ENCODE measurements at places on chromosomes 11 and 22.
A peak's percentile ranks its signal among the peaks of the same experiment; 100 is the strongest.

DNA sequence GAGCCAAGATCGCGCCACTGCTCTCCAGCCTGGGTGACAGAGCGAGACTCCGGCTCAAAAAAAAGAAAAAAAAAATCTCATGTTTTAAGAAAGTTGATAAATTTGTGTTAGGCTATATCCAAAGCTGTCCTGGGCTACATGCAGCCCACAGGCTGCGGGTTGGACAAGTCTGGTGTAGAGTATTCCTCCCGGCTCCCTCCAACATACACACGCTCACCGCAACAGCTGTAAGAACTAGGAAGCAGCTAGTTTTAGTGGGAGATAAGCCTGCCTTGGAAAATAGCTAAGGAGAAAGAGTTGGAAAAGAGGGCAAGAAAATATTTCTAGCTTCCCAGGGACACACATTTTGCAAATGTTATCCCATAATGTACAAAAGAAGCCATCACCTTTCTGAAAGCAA, 46.6 kb downstream of the CELF1 start:
- no peak for DNase-seq

- DNase-seq: no peak
Observed at GRCh38 chr11:47415091-47415854, 6.9 kb downstream of the SLC39A13 start.

DNA sequence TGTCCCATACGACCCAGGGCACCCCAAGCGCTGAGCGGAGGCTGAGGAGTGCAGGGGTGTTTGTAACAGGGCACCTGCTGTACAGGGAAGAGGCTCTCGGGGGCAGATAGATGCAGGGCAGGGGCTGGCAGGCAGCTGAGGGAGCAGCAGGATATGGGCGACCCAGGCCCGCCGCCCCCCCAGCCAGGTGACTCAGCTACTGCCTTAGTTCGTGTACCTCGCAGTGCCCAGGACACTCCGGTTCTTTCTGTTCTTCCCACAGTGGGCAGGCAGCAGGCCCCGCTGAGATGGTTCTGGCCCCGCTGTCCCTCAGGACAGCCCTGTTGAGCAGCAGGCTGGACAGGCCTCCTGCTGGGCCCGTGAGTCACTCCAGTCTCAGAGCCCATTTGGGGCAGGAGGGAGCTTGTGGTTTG, 16.2 kb downstream of the PHLDA2 start:
- DNase-seq: no peak

DNA sequence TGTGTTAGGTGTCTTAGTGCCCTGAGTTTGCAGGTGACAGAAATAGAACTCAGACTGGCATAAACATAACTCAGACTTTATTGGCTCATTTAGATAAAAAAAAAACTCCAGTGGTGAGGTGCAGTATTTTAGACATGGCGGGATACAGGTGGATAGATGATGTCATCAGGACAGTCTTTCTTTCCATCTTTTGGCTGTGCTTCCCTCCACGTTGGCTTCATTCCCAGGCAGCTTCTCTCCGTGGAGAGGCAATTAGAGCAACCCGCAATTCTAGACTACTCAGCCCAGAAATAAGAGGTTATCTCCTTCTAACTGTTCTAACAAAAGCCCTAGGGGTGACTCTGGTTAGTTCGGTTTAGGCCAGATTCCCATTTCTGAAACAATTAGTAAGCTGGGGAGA, 40.5 kb downstream of the NCAM1 start:
- no peak for DNase-seq

- no peak for DNase-seq
Observed at GRCh38 chr22:24843048-24843447, 37.0 kb downstream of the SGSM1 start.

- no peak for DNase-seq
Observed at GRCh38 chr22:49373801-49374226, 453.9 kb downstream of the BRD1 start.

- no peak for DNase-seq
Observed at GRCh38 chr11:110250168-110250567, 46.2 kb downstream of the RDX start.

DNA sequence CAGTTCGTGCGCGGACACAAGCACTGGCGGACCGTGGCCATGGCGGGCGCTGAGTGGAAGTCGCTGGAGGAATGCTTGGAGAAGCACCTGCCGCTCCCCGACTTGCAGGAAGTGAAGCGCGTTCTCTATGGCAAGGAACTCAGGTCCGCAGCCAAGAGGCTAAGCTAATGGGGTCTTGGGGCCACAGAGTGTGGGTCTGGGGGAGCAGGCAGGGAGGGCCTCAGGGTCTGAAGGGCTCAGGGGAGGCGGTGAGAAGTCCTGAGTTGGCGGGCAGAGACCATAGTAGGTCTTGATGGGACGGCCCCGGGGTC, 188 bp downstream of the UPB1 start:
- no peak for DNase-seq

- DNase-seq: no peak
Observed at GRCh38 chr11:47863189-47863897, 15.2 kb upstream of the NUP160 start.

GRCh38 chr22:21823740-21824444, 43.6 kb downstream of the MAPK1 start:
- DNase-seq: no peak

GRCh38 chr11:55854704-55855103, 16.2 kb downstream of the OR5D16 start:
- DNase-seq: no peak

GRCh38 chr22:41818596-41818995, 14.3 kb upstream of the SREBF2 start:
- no peak for DNase-seq

- DNase-seq: no peak
Observed at GRCh38 chr22:31329029-31329428, 17.1 kb downstream of the PATZ1 start.

DNA sequence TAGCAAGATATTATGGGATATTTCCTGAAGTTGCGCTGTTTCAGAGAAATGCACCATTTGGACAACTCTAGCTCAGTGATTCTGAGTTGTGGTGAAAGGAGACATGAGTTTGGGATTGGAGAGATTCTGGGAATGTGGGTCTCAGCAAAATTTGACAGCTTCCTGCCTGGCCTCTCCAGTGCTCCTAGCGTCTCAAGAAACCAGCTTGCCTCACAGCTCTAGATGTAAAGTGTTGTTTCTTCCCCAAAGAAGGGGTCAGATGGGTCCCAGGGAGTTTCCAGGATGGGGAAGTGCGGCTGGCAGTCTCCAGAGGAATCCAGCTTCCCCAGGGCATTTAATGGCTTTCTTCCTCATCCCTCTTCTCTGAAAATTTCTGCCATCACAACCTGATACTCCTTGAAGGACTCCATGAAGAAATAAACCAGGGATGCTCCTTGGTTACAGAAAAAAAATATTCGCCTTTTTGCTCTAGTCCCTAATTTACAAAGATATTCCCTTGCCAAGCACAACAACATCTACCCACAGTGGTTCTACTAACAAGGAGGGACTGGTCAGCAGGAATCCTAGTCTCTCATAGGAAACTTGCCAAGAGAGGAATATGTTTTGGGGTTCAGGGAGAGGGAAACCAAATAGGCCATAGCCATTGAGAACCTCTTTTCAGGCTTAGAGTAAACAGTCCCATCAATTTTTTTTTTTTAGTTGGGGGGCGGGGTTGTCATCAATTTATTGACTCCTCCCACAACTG, 185.4 kb upstream of the E2F8 start:
- no peak for DNase-seq

- DNase-seq: peak; percentile 69
Observed at GRCh38 chr11:108497317-108498045, 703 bp downstream of the POGLUT3 start.

- DNase-seq: no peak
Observed at GRCh38 chr11:117391181-117391580, 63.5 kb downstream of the CEP164 start.

DNA sequence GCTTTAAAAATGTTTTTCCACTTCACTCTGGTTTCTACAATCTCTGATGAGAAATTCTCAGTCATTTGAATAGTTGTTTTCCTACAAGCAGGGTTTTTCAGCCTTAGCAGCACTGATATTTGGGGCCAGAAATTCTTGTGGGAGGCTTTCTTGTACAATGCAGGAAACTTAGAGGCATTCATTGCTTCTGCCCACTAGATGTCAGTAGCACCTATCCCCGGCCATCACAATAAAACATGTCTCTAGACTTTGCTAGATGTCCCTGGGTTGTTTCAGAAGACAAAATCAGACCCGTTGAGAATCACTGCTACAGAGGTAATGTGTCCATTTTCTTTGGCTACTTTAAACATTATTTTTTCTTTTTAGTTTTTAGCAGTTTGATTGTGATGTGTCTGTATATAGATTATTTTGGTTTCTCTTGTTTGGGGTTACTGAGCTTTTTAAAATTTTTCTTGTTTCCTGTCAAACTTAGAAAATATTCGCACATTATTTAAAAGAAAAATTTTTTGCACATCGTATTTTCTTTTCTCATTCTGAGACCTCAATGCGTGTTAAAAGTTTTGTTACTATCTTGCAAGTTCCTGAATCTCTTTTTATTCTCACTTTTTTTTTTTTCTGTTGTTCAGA, 60.8 kb upstream of the CCDC179 start:
- no peak for DNase-seq

DNA sequence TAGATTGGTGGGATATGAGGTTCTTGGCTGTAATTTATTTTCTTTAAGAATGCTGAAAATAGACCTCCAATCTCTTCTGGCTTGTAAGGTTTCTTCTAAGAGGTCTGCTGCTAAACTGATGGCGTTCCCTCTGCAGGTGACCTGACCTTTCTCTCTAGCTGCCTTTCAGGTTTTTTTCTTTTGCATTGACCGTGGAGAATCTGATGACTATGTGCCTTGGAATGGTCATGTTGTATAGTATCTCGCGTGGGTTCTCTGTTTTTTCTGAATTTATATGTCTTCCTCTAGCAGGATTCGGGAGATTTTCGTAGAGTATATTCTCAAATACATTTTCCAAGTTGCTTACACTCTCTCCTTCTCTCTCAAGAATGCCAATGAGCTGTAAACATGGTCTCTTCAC, 122.2 kb downstream of the DDX10 start:
- DNase-seq: no peak

- no peak for DNase-seq
Observed at GRCh38 chr11:128462922-128463321, 124.4 kb downstream of the ETS1 start.

DNA sequence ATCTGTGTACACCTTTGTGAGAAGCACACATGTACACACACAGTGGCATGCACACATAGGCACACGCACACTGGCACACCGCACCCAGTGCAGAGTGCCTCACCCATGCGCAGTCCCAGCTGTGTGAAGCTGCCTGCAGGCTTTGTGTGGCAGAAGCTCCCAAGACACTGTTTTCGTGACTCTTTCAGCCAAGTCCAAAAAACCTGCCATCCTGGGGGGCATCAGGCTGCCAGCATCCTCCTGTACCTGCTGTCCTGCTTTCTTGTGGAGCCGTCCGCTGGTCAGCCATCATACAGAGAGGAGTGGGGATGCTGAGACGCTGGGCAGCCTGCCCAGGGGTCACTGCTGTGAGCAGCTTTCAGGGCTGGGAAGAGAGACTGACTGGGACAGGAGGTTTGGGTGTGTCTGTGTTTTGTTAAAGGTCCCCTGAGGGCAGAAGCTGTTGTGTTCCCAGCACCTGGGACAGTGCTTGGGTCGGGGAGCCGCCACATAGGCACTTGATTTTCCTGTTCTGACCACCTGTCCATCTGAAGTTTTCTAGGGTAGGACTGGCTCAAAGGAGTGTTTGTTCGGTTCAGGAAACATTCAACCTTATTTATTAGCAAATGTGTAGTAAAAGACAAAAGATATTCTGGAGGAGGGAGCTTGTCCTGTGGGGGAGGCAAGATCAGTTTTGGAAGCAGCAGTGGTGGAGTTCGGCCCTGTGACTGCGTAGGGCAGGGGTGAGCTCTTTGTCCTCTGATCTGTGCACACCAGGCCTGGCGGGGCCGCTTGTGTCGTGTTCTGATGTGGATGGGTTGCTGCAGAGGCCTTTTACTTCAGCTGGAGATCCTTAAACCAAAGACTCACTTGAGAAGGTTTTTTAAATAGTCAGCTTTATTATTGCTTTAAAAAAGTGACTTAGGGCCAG, 29.7 kb downstream of the AP2A2 start:
- DNase-seq: no peak

DNA sequence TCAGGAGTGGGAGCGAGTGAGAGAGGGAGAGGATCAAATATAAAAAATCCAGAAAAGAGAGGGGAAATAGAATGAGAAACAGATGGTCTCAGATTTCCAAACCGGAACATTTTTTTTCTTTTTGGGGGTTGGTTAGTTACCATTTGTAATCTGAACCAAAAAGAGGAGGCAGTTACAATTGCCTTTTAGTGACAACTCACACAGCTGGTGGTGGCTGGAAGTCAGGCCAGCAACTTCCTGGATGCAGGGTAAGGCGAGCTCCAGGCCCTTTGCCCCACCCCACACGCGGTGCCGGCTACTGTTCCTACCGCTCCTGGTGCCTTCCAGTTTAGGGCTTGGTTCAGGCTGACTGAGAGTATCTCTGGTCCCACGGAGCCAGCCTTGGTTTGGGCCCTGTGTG, 21.0 kb upstream of the UBASH3B start:
- no peak for DNase-seq

DNA sequence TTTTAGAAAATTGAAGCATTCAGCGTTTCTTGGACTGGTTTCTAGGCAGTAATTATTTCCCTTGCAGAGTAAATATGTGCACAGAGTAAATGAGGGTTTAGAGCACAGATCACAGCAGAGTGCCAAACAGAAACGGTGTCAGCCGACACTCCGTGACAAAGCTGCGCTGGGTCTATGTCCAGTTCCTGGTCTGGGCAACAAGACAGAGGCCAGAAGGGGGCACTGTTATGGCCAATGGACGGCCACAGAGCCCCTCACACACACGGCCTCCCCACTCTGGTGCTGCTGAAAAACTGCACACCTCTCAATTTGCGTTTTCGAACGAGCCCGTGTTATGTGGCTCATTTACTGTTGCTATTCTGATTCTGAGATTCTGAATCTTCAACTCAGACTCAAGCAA, 180.7 kb downstream of the MPPED1 start:
- DNase-seq: no peak

GRCh38 chr11:118673361-118674081, 5.9 kb downstream of the TREH start:
- DNase-seq: no peak

DNA sequence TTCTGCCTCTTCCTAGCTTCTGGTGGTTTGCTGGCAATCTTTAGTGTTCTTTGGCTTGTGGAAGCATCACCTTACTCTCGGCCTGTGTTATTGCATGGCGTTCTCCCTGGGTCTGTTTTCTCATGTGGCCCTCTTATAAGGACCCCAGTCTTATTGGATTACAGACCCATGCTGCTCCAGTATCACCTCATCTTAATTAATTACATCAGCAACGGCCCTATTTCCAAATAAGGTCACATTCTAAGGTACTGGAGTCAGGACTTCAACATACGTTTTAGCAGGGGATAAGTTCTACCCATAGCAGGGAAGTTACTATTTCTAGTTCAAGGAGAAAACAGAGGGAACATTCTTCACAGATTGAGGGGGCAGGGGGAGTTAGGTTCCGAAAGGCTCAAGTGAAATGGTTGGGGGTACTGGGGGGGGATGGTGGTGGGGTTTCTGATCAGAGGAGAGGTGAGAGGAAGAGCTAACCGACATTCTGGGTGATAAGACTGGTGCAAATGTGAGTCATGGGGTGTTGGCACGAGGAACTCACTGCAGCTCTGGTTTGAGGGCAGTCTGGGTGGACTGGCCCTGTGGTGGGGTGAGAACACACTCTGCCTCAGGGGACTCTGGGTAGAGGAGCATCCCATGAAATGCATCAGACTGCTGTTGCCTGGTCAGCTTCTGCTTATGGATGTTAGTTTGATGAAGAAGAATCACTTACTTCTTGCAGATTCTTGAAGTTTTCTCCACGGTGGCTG, 51.5 kb upstream of the ZBED5 start:
- DNase-seq: no peak
